T-cell (primary cell): ENCODE measurements at places on chromosomes 13 and 19.
A peak's percentile ranks its signal among the peaks of the same experiment; 100 is the strongest.

GRCh38 chr13:97757807-97758206, 195.7 kb upstream of the IPO5 start:
- DNase-seq: no peak

GRCh38 chr13:29472332-29472961, 123.0 kb downstream of the SLC7A1 start:
- DNase-seq: peak; percentile 26

DNA sequence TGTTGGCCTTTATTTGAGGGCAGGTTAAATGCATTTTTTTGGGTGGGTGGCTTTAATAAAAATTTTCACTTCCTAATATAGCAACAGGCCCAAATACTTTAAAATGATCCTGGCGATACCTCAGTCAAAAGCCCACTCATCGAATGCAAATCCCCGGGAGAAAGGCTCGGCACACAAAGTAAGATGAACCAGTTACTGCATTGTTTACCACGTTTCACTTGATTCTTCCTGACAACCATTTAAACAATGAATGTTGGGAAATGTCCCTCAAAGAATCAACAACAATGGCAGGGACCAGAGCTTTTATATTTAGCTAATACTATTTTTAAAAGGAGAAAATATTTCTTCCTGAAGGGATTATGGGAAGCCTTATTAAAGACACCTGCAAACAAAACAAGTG, 187.7 kb downstream of the ABCC4 start:
- no peak for DNase-seq

- peak; percentile 59 for DNase-seq
Measured at GRCh38 chr19:49889687-49890348, 6.9 kb downstream of the IL4I1 start.

GRCh38 chr19:45403272-45403671, 1.6 kb downstream of the PPP1R13L start:
- DNase-seq: no peak

- DNase-seq: no peak
Measured at GRCh38 chr19:4609878-4610511, 29.3 kb upstream of the TNFAIP8L1 start.

DNA sequence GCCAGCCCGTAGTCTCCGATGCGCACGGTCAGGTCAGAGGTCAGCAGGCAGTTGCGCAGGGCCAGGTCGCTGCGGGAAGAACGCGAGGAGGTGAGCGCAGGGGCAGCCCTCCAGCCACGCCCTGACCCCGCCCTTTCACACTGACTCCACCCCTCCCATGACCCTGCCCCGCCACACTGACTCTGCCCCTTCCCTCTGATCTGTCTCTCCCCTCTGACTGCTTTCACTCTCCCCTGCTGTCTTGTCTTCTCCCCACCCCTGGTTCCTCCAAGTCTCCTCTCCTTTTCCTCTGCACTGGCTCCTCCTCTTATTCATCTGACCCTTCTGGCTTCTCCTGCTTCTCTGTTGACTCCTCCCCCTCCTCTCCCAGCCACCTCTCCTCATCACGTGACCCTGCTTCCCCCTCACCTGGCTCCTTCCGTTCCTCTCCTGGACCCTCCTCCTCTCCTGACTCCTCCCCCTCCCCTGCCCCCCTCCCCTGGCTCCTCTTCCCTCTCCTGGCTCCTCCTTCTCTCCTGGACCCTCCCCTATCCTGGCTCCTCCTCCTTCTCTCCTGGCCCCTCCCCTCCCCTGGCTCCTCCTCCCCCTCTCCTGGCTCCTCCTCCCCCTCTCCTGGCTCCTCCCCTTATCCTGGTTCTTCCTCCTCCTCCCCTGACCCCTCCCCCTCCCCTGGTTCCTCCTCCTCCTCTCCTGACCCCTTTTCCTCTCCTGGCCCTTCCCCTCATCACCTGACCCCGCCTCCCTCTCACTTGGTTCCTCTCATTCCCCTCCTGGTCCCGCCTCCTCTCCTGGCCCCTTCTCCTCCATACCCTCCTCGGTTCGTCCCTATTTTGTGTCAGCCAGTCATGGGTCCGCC, 9.9 kb downstream of the LMTK3 start:
- DNase-seq: peak; percentile 48

DNA sequence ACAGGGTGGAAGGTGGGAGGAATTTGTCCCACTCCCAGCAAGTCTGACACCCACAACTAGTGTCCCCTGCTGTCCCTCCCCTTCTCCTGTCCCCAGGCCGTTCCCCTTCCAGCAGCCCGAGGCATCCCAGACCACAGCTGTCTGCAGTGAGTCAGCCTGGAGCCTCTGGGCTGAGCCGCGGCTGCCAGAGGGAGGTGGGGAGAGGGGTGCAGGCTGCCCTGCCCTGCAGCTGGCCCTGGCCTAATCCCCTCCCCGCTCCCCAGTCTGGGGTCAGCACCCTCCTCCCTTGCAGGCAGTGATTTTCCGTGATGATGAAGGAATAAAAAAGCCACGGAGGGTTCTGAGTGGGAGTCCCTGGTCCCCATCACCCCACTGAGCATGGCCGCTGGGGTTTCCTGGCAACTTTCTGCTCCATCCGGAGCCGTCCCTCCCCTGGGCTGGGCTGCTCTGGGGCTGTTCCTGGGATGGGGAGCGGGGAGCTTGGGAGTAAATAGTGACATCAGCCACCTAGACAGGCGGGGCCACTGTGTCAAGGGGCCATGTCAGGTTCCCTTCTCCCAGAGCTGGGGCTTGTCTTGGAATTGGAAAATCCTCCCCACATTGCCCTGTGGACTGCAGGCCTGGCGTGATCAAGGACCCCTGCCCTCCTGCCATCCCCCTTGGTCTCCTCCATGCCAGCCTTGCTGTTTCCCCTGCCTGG, 16.8 kb downstream of the SPC24 start:
- DNase-seq: no peak

- DNase-seq: no peak
Measured at GRCh38 chr13:67001363-67001762, 228.8 kb downstream of the PCDH9 start.

- no peak for DNase-seq
Measured at GRCh38 chr13:101204270-101205020, 211.9 kb downstream of the NALCN start.

- no peak for DNase-seq
Measured at GRCh38 chr13:48580896-48581295, 48.0 kb upstream of the RCBTB2 start.

DNA sequence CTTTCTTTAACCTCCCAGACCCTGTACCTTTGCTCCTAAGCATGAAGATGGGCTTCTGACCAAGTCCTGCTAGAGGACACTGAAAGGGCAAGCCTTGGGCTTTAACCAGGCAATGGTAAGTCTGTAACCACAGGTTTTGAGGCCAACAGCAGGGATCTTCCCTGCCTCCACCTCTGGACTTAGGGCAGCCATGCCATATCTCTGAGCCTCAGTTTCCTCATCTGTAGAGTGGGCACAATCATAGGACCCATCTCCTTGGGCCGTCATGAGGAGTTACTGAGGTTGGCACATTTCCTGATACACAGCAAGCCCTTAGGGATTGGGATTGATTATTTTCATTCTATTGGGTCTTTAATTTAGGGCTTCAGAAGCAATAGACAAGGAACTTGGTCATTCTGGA, 14.7 kb downstream of the KLK1 start:
- no peak for DNase-seq

- DNase-seq: peak; percentile 29
Measured at GRCh38 chr19:54390942-54391577, 24.2 kb upstream of the TTYH1 start.

DNA sequence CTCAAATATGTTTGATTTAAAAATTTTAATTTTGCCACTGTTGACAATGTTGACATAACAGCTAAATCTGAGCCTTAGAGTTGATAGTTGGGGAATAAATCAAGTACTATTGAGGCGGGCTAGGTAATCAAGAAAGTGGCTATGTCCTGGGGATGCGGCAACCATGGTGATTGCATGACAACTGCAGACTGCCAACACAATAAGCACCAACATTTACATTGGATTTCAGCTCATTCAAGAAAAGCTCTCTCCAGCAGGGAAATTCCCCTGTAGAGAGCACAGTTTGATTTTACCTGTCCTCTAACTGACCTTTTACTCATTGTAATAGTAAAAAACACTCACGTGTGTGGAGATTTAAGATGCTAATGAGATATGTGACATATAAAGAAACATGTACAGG, 63.1 kb downstream of the ZNF100 start:
- no peak for DNase-seq

DNA sequence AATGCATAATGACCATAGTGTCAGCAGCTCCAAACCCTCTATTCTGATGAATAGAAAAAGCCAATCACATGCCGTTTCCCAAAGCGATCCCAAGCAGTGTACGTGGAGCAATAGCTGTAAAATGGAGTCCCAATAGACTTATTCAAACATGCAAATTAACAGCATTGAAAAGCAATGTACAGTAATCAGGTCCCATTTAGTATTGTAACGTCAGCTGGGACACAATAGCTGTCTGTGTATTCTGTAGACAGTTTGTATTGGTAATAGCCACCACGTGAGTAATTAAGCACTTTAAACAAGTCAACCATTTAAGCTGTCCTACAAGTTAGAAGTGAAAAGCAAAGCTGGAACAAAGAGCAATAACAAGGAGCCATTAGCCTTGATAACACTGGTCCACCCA, 698.2 kb downstream of the PCDH17 start:
- DNase-seq: no peak

GRCh38 chr19:38060331-38060730, 153.3 kb downstream of the SIPA1L3 start:
- no peak for DNase-seq

DNA sequence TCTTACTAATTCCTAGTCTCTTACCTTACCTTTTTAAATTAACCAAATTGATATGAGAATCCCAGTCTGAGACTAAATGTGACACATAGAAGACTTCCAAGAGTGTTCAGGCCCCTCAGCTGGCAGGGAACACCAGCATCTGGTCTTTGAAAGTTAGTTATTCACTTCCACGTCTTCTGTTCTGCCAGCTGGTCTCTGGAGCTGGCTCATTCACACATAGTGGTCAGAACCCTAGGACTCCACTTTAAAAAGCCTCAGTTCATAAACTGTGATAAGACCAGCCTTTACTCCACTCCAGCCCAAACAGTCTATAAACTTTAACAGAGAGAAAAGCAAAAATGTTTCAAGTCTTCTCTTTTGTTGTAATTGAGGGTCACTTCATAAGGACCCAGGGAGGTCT, 263.0 kb downstream of the DCT start:
- DNase-seq: no peak
